ENCODE measurements at places on chromosomes 4 and X.

GRCh38 chrX:12315526-12315925, 177.3 kb downstream of the FRMPD4 start:
- DNase-seq, result no peak

DNA sequence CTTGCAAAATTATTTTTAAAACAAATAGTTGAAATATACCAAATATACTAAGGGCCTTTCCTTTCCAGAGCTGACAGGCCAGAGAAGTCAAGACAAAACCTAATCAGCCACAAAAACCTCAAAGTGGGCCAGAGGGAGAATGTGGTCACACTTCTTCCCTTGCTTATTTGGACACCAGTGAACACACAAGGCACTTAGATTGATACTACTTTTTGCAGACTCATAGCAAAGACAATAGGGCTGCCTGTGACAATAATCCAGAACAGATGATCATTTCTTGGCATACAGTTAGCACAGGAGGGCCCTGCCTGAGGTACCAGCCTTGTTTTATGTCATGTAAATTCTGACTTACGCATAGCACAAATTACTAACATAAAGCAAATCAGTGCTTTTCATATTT, 215.7 kb upstream of the NEIL3 start:
- DNase-seq, result no peak

- no peak for DNase-seq
These were observed 160.1 kb upstream of the LDB2 start for GRCh38 chr4:17058536-17058915.

GRCh38 chr4:173722075-173722474, 192.0 kb upstream of the HAND2 start:
- DNase-seq, result no peak

Data from activated CD4-positive, alpha-beta T cell treated with anti-CD3 and anti-CD28 coated beads, Interleukin-2, amount 10 ng/mL, durations not matched to agents 24 days and 14 days (primary cell).